Stomach (tissue), 19 donors: ENCODE measurements at places on chromosomes 7 and 10.

DNA sequence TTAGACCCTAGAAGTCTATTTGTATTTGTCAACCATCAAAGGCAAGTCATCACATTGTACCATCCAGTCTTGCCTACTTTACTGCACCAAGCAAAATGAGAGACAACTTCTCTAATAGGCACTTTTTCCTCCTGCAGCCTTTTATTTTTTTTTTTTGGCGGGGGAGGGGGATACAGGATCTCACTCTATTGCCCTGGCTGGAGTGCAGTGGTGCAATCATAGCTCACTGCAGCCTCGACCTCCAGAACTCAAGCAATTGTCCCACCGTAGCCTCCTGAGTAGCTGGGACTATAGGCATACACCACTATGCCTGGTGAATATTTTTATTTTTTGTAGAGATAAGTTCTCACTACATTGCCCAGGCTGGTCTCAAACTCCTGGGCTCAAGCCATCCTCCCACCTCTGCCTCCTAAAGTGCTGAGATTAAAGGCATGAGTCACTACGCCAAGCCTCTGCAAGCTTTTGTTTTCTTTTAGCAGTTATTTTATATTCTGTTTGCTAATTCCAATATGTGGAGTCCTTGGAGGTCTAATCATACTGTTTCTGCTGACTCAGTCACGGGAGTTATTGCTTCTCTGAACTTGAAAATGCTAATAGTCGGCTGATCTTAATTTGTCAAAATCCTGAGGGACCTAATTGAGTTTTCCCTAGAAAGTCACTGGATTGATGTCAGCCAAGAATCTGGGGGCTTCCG, 14.2 kb downstream of the KPNA7 start:
- DNase-seq, result peak; percentile 31

GRCh38 chr10:68301790-68302502, 29.9 kb upstream of the HNRNPH3 start:
- no peak for DNase-seq

DNA sequence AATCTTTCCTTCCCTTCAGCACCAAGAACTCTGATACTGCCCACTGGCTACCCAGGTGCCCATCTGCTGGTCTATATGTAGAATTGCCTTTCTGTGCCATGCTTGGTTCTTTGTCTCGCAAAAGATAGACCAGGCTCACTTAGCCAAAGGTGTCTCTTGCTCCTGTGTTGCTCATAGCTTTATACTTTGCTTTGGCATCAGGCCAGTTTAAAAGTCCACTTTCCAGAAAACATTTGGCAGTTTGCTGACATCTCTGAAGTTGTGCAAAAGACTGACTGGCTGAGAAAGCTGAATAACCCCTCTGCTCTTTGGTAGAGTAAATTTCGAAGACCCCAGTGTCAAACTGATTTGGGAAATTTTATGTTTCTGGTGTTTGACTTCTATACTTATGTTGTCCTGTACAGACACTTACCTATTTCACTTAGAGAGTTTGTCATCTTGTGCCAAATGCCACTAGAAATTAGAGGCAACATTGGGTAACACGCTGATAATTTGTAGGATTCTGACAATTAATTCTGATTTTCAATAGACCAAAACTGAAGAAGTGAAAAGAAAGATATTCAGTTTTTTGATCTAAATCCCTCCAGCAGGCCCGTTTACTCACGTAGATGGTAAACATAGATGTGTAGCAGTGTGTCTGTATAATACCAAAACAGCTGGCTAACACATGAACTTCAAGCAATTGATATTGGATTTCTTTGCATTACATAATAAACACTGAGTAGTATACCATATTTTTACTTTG, 91.1 kb downstream of the CPED1 start:
- DNase-seq, result no peak

- DNase-seq, result peak; percentile 69
Measured at GRCh38 chr7:884191-885003, 8.0 kb downstream of the GET4 start.

DNA sequence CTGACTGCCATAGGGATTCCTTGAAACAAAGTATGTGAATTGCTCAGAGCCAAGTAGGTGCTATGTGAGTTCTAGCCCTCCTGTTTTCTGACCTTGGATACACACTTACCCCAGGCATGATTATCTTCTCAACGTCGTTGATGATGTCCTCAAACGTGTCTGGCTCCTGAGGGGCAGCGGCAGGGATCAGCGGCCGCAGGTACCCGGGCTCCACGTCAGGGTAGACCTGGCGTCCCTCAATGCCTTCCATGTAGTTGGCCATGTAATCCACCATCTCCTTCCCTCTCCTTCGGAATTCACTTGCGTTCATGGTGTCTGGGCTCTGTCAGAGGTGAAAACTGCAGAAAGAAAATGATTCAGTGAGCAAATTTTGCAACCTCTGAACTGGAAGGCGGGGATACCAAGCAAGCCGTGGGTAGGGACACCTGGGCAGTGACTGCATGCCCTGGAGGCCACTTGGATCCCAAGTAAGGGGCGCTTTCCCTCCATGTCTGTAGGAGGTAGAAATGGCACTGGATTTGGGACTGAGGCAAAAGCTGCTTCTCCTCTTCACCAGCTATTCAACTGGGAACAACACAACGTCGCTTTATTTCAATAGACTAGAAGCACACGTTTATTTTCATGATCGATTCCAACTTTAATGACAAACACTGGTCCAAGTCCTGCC, 21.3 kb downstream of the DDC start:
- no peak for DNase-seq

GRCh38 chr10:14146501-14146900, 184.2 kb downstream of the FRMD4A start:
- no peak for DNase-seq

DNA sequence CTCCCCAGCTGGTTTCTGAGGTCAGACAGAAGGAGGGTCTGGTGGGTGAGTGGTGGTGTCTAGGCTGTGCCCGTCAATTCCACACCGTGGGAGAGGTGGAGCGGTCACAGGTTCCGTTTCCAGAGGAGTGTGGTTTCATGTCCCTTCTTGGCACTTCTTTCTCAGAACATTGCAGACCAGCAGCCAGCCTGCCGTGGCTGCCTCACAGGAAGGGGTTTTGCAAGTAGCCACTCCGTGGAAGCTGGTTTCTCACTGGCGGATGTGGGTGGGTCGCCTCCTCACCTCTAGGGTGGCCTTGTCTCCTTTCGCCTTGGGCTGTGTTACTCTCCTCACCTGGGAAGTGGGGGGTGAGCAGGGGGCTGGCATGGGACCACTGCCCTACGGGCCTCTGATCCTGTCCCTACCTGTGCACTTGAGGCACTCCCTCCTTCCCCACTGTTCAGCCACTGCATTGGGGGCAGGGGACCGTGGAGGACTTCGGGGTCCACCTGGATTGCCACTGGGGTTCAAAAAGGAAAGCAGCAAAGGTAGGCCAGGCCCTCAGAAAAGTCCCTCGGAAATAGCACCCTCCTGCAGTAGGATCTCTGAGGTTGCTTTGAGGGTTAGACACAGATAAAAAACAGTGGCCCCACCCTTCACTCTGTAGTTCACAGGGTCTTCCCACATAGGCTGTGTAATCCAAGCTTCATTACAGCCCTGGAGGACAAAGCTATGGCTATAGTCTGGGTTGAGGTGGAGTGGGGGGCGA, 33.9 kb downstream of the TSPAN14 start:
- DNase-seq, result peak; percentile 39

- DNase-seq, result no peak
Measured at GRCh38 chr7:46068159-46068558, 147.1 kb upstream of the IGFBP3 start.

- peak; percentile 88 for DNase-seq
Measured at GRCh38 chr7:26061678-26062603, 90.1 kb upstream of the NFE2L3 start.

GRCh38 chr7:30142710-30143109, 7.9 kb downstream of the MTURN start:
- peak; percentile 67 for DNase-seq

DNA sequence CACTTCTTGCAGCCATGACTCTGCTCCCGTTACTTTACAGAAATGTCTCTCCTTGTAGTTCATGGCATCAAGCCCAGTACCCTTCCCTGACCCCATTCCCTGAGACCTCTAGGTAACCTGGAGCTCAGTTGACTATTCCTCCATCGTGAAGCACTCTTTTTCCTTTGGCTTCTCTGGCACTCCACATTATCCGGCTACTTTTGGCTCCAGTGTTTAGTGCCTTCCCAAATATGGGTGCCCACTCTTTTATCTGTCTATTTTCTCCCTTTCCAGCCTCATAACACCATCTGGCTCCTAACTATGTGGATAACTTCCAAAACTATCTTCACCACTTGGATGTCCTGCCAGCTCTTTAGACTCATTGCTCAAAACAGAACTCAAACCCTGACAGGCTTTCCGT, 744.7 kb upstream of the GALNT17 start:
- DNase-seq, result no peak

DNA sequence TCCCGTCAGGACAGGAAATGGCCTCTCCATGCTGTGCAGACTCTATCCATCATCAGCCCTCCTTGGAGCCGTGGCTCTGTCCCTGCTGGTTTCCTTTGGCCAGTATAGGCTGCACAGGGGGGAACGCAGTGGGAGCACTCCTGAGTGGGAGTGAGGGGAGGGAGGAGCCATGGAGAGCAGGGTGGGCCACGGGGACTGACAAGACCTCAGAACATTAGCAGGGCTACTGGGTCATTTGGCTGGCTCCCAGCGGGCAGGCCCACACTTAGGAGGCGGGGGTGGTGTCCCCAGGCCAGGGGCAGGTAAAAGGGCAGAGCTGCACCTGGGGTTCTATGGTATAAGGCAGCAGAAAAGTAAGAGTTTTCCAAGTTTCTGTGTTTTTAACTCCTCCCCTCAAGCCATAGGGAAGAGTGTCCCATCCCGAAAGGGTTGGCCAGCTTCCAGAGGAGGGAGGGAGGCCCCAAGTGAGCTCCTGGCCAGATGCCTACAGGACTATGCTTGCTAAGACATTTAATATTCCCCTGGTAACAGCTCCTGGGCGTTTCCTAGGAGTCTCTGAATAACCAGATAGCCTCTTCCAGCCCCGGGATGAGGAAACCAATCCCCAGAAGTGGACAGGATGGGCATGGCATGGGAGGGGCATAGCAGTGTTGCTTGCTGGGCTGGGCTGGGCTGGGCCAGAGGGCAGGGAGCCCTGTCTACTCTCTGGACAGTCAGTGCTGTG, 5.5 kb upstream of the OPN4 start:
- DNase-seq, result peak; percentile 39

DNA sequence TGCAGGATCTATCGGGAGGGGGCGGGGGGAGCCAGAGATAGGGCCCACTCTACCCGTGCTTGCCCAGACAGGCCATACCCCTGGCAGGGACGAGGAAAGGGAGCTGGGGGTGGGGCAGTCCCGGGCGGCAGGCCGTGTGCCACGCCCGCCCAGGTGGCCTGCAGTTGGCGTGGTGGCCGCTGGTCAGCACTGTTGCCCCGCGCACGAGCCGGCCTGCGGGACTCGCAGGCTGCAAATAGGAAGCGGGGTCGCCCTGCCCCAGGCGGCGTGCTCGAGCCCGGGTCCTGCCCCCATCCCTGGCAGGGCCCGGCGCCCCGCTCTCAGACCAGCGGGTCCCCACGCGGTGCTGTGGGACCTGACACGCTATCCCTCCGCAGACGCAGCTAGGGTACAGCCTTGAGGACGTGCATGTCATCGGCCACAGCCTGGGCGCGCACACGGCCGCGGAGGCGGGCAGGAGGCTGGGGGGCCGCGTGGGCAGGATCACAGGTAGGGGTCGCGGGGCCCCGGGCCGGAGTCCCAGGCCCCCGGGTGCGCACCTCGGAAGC, 6.7 kb downstream of the PNLIPRP2 start:
- peak; percentile 82 for DNase-seq

GRCh38 chr10:95729323-95730055, 26.5 kb upstream of the ENTPD1 start:
- DNase-seq, result peak; percentile 34

DNA sequence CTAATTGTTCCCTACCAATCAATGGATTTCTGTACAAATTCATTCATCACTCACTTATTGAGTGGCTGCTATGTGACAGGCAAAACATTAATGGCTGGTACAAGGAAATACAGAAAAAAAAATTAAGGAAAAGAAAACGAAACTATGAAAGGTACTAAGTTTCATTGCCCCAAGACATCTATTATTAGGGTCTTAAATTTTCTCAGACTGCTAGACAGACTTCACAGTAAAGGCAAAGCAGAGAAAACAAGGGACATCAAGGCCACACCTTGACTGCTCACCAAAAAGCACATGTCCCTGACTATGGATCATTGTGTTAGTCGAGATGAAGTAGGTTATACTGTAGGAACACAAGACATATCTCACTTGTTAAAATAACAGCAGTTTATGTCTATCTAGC, 36.5 kb downstream of the DGKI start:
- DNase-seq, result no peak

- DNase-seq, result peak; percentile 34
Measured at GRCh38 chr10:103504181-103504783, 10.8 kb downstream of the NEURL1 start.

DNA sequence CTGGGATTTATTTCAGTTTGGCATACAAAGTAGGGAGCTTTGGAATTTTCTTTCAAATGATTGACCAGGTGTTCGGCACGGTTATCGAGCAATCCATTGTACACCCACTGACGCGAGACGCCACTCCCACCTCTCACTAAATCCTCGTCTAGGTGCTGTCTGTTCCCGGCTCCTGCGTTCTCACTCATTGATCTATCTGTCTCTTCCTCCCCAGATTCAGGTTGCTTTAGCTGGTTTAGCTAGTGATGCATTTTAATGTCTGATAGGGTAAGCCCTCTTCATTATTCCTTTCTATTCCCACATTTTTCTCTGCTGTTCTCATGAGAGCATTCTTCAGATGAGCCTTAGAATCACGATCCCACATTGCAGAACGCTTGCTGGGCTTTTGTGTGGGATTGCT, 91.7 kb downstream of the ELFN1 start:
- DNase-seq, result no peak

DNA sequence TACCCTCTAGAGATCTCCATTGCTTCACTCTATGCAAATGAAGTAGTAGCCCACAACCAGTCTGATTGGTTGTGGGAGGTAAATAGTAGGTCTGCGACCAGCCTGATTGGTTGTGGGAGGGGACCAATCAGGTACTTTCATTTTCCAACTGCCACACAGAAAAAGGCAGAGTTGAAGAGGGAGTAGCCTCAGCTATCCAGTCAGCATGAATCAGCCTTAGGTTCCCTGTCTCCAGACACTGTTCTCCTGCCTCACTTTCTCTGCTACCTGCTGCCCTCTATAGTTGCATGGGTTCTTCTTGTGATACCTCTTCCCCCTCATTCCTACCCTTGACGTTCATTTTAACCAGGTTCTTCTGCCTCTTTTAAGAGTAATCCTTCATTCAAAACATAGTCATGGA, 114.5 kb upstream of the LYZL1 start:
- DNase-seq, result no peak

DNA sequence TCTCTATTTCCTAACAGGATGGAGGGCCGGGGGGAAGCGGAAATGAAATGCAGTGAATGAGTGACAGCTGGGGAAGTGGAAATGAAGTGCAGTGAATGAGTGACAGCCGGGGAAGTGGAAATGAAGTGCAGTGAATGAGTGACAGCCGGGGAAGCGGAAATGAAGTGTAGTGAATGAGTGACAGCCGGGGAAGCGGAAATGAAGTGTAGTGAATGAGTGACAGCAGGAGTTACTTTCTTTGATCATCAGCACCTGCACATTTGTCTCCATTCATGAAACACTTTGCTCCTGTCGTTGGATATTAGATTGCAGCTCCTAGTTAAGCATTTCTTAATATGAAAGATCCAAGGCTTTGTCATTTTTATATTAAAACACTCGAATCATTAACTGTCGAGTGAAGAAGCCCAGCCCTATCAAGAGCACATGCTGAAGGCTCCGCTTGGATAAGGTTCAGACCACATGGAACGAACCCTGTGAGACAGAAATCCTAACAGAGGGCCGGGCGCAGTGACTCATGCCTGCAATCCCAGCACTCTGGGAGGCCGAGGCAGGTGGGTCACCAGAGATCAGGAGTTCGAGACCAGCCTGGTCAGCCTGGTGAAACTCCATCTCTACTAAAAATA, 406.0 kb upstream of the ADARB2 start:
- DNase-seq, result no peak

- DNase-seq, result no peak
Measured at GRCh38 chr10:33133557-33133956, 175.5 kb upstream of the ITGB1 start.
